Myocyte (in vitro differentiated cells): ENCODE measurements at places on chromosomes 2 and 18. TPM values are rescaled to one million over a fixed set of nuclear protein-coding genes. Genes with fewer than 3 reads are reported as not detected.

GRCh38 chr2:176986487-176986886, 226.1 kb upstream of the HNRNPA3 start:
- DNase-seq: no peak

- DNase-seq: no peak
Observed at GRCh38 chr2:30704309-30705020, 102.8 kb downstream of the CAPN13 start.

GRCh38 chr18:35755369-35755768, 173.8 kb downstream of the GALNT1 start:
- no peak for DNase-seq

Gene SLC4A3
- total RNA-seq: 4.3 and 7.0 TPM in 2 replicates
